ENCODE measurements at places on chromosomes 1 and 21.

DNA sequence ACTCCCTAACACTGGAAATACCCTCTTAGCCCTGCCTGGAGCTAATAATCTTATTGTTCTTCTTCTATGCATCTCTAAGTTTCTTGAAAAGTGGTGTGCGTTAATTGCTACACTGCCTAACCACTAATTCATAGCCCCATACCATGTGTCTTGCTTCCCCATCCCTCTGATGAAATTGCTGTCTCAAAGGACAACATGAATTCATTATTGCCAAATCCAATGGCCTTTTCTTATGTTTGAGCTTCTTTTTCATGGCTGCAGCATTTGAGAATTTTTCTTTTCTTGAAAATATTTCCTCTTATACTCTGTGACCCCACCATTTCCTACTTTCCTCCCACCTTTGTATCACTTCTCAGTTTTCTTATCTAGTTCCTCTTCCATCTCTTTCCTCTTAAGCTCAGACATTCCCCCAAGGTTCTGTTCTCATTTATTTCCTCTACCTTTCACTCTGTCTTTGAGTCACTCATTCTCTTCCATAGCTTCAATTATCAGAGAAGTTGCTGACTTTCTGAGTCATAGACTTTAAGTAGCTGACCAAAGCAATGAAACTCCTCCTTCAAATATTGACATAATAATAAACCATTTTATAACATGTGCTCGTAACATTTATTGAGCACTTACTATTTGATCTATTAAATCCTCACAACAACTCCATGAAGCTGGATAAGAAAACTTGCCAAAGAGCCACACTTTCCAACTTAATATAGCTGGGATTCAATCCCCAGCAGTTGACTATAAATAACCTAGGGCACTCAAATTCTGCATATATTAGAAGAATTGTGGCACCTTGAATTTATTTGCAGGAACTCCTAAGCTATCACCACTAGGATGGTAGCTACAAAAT is 35.5 kb upstream of the ATP6V1G3 start:
- DNase-seq: no peak

- DNase-seq: no peak
These were observed 21.9 kb downstream of the FMO2 start for GRCh38 chr1:171206978-171207355.

DNA sequence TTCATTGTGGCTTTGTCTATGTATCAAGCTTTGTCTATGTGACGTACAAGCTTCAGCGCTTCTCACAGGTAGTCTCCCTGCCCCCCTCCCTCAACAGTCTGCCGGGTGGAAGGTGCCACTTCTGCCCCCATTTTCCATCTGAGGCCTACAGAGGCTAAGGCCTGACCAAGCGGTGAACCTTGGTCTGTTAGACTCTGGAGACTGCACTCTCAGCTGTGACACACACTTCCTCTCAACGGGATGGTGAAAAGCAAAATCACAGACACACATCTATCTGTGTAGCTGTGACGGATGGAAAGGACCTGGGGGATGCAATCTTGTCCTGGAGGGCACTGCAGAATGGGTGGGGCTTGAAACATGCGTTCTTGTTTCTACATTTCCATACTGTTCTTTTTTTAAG is 152.9 kb upstream of the EDN2 start:
- no peak for DNase-seq

DNA sequence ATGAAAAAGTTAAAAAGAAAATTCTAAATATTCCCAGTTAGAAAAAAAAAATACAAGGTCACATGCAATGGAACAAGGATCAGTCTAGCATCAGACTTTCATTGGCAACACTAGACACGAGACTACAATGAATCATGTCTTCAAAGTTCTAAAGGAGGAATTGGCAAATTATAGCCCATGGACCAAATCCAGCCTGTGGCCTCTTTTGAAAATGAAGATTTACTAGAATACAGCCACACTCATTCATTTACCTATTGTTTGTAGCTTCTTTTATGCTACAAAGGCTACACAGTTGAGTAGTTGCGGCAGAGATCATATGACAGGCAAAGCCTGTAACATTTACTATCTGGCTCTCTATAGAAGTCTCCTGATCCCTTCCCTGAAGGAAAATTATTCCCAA is 71.4 kb downstream of the MRPL39 start:
- DNase-seq: no peak

DNA sequence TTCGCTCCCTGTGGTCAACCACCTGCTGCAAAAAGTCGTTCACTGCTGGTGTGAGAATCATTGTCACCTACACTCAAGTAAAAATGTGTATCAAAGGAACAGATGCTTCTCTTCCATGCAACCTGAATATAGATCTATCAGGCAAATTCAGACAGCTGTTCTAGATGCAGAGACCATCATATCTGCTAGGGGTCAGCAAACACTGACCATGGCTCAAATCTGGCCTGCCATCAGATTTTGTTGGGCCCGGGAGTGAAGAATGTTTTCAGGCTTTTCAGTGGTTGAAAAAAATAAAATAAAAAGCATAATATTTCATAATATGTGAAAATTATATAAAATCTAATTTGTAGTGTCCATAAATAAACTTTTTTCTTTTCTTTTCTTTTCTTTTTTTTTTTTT is 199.6 kb downstream of the RGS7 start:
- DNase-seq: no peak

- DNase-seq: no peak
These were observed 24.4 kb downstream of the RC3H1 start for GRCh38 chr1:173997791-173998190.

GRCh38 chr1:169513208-169513607 is 27.5 kb upstream of the SLC19A2 start:
- DNase-seq: no peak

GRCh38 chr1:114758256-114758832 is 560 bp upstream of the CSDE1 start:
- no peak for DNase-seq

DNA sequence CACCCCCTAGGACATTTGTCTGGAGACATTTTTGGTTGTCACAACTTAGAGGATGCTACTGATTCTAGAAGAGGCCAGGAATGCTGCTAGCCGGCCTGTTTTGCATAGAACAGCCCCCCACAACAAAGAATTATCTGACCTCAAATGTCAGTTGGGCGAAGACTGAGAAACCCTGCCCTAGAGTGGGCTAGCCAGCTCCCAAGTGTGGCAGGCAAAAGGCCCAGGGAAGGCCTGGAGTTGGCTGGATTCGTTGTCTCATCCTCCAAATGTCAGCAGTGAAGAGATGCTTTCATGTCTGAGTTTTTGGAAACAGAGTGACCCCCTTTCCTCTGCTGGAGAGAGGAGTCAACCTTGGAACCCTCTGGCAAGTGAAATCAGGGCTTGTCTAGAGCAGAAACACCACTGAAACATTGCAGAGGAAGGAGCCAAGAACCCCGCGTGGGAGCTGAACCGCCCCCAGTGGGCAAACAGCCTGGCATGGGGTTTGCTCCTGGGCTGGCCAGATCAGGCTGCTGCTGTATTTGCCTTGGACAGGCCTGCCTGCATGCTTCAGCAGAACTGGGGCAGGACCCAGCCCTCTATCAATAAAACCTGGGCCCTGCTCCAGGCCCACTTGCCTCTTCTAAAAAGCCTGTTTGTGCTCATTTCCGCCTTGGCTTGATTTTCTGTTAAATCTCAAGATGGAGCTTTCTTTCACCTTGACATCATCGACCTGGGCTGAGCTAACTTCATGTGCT is 32.9 kb downstream of the RASSF5 start:
- no peak for DNase-seq

Measured in stimulated activated CD4-positive, alpha-beta T cell treated with anti-CD3 and anti-CD28 coated beads, Interleukin-4, amount 100 ng/mL, for 1 hour (primary cell).